ENCODE measurements at places on chromosomes 3 and 15. TPM values are rescaled to one million over a fixed set of nuclear protein-coding genes. Genes with fewer than 3 reads are reported as not detected.

TMCO5A gene
- total RNA-seq: not detected

PODXL2 gene
- total RNA-seq: 2.2 TPM

ST8SIA2 gene
- total RNA-seq: not detected

IL1RAP gene
- 8.5 TPM for total RNA-seq

TMEM212 gene
- not detected for total RNA-seq

GNAT1 gene
- total RNA-seq: not detected

CCR9 gene
- total RNA-seq: not detected

GOLGA8Q gene
- 1.1 TPM for total RNA-seq
